ENCODE measurements at places on chromosomes 2 and 18.

- DNase-seq = peak; percentile 12
These were observed 275.7 kb upstream of the FN1 start for GRCh38 chr2:215711471-215712034.

GRCh38 chr2:156456616-156457015 lies 20.4 kb downstream of the GPD2 start:
- DNase-seq = no peak

DNA sequence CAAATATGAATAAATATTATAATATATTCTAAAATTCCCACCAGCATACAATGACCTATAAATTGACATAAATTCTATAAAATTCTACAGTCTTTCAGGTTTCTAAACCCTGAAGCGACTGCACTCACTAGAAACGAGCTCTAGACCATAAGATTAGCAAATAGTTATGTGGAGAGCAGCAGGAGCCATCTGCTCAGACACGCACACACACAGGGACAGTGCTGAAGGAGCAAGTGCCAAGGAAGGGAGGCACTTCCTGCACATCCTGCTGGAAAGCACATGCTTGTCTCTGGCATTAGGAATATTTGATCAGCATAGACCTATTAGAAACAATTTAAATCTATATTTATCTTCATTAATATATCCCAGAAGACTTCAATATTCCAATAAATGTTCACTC lies 713.9 kb upstream of the CDH2 start:
- no peak for DNase-seq

GRCh38 chr2:84894758-84895520 lies 10.5 kb upstream of the TMSB10 start:
- DNase-seq = no peak

GRCh38 chr2:64237266-64237665 lies 93.0 kb upstream of the PELI1 start:
- DNase-seq = no peak

DNA sequence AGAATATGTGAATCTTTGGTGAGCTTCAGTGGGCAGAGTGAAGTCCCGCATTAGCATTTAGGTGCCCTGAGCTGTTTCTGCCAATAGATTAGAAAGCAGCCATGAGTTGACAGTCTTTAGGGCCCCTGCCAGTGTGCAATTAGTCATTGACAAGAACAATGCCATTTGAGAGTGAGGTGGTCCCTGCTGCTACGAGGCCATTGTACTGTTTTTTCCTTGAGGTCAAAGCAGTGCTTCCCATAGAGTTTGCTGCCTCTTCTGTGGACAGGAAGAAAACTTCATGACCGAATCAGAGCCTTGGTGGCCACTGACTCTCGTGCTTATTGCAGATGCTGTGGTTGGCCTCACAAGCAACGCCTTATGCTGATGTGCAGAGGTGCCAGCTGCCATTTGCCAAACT lies 102.7 kb downstream of the SH3BP4 start:
- no peak for DNase-seq

- no peak for DNase-seq
These were observed 15.5 kb upstream of the IHH start for GRCh38 chr2:219076253-219076652.

GRCh38 chr2:237590272-237591140 lies at the start of gene RAB17:
Gene RAB17, minus strand, starts transcription at chr2:237590734. Its CDS starts 4,580 bp downstream, at chr2:237586154.
- peak; percentile 95 for DNase-seq

DNA sequence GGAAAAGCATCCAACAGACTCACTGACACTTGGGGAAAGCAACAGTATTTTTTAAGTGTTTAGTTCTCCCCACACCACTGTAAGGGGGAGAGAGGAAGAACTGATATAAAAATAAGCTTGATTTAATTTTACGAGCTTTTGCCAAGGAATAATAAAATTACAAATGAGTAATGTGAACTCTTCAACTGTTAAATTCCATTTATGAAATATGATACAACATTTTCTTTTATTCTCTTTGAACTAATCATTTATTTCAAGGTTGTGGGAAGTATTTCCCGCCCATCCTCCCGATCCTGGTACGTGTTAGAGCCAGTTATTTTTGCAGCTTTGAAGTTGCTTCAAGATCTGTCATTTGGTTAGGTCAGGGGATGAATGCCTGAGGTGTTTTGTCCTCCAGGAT lies 35.2 kb downstream of the WDPCP start:
- DNase-seq = no peak

DNA sequence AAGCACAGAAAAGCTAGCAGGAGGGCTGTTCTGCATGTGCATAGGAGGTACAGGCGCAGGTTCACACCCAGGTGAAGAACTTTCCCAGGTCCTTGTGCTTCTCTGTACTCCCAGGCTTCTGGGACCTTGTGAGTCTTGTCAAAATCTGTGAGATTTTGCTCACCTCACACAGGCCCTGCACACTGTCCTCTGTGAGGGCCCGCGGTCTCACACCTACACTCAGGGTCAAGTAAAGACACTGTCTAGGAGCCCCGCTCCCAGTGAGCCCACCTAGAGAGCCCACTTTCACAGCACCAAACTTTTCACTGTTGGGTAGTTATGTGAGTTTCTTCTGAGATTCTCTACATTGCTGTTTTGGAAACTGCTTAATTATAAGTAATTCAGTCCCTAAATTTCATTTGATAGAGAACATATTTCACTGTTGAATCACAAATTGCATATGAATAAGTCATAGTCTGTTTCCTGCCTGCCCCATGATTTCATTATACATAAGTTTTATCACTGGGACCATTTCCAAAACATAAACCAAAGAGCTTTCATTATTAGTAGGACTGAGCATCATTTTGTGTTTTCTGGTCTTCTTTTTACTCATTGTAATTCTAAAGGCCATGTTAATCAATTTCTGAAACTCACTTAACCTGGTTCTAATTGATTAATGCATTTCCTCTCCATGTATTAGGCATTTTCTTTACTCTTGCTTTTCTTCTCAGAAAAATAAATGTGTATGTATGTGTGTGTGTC lies 234.2 kb upstream of the SPOPL start:
- DNase-seq = no peak

- no peak for DNase-seq
These were observed 83.8 kb downstream of the DOCK10 start for GRCh38 chr2:224958462-224958857.

DNA sequence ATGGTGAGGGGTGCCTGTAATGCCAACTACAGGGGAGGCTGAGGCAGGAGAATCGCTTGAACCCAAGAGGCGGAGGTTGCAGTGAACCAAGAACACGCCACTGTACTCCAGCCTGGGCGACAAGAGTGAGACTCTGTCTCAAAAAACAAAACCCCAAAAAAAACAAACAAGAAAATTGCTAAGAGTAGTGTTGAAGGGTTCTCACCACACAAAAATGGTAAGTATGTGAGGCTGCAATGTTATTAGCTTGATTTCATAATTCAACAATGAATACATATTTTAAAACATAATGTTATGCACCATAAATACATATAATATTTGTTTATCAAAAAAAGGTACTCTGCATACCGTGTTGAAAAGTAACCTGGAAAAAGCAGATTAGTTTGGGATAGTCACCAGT lies 45.8 kb downstream of the PSMG2 start:
- no peak for DNase-seq

DNA sequence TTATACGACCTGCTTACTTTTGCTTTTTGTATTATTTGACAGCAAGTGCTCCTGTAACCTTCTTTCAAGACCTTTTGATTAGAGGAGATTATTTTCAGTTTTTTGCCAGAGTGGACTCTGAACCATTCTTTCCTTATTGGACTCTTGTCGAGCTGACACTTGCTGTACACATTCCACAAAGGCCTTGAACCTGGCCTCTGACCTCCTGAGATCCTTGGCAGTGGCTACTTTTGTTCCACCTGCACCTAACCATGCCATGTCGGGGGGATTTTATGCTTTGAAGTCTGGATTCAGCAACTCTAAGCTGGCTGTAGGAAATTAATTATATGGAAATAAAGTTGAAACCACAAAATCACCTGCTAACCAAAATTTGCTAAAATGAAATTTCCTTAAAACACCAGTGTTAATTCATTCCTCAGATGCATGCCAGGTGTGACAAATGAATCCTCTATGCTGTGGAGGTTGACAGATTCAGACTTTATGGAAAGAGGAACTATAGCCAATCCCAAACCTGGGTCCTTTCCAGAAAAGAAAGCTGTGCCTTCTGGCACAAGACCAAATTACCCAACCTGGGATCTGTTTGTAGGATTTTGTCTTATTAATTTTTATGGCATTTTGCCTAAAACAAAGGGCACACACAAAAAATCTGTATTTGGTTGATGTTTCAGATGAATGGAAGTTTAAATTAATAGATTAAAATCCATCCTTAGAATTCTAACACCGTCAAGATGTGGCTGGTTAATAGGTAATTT lies 110.4 kb downstream of the CDC42EP3 start:
- no peak for DNase-seq

- DNase-seq = no peak
These were observed 7.3 kb upstream of the CAPN10 start for GRCh38 chr2:240579071-240579762.

DNA sequence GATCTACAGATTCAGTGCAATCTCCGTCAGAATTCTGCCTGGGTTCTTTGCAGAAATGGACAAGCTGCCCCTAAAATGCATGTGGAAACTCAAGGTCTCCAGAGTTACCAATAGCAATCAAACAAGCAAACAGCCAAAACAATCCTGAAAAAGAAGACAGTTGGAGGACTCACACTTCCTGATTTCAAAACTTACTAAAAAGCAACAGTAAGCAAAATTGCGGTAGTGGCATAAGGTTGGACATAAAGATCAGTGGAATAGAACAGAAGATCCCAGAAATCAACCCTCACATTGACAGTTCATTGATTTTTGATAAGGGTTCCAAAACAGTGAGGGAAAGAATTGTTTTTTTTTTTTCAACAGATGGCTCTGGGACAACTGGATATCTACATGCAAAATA lies 59.7 kb downstream of the NPPC start:
- no peak for DNase-seq

GRCh38 chr2:194332799-194333490 lies 1324.1 kb upstream of the SLC39A10 start:
- DNase-seq = no peak

DNA sequence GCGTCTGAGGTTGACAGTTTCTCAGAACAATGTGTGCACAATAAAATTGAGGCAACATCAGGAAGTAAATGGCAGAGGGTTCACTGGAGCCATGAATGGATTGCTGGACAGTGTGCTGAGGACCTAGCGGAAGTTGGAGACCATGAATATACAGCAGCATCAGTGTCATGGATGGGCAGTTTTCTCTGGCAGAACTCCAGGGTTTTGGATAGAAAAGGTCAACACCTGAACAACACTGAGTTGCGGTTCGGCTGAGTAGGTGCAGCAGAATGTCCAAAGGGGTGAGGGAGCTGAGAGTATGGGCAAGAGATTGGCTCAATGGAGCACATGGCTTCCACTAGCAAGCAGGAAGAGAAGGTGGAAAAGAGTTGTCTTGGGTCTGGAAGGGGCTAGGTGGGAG lies 73.7 kb downstream of the DNER start:
- DNase-seq = no peak

DNA sequence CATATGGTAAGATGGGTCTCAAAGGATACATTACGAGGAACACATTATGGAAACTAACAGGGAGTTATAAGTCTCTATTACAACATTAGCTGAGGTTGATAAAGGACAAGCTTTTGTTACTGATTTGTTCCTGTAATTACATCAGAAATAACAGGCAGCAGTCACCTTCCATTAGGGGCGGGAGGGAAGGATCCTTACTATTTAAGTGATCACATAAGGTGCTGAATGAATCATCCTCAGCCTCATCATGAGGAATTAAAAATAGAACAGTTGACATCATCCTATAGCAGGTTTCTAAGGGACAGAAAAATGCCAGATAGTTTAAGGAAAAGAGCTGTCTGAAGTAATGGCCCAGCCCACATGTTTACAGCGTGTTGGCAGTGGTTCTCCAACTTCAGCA lies 86.9 kb upstream of the MGAT5 start:
- no peak for DNase-seq

- no peak for DNase-seq
These were observed 18.3 kb downstream of the RNF138 start for GRCh38 chr18:32110005-32110404.

GRCh38 chr2:239574434-239575156 lies 173.8 kb upstream of the HDAC4 start:
- no peak for DNase-seq

- no peak for DNase-seq
These were observed 312.6 kb downstream of the PTPRM start for GRCh38 chr18:7879717-7880116.

- no peak for DNase-seq
These were observed 301.0 kb upstream of the KLHL29 start for GRCh38 chr2:23083966-23084365.

DNA sequence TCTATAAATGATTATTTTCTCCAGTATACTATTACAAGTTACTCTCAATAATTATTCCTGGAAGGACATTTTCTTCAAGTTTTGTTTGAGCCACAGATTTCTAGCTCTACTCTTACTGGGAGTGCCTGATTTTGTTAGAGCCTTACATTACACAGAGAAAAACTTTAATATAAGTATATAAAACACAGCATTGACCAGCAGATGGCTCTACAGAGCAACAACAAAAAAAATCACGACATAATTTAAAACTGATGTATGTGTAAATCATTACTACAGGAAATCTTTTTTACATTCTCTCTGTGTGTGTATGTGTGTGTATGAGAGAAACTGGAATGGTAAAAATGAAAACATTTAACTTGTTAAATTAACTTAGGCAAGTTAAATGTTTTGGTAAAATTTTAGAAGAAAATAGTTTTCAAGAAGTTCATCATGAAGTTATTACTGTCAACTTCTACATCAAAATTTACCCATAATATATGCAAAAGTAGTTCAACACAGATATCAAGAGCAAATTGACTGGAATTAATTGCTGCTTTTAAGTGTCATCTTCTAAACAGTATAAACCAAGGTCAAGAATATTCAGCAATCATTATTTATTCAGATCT lies 103.3 kb downstream of the MDH1 start:
- DNase-seq = peak; percentile 56

DNA sequence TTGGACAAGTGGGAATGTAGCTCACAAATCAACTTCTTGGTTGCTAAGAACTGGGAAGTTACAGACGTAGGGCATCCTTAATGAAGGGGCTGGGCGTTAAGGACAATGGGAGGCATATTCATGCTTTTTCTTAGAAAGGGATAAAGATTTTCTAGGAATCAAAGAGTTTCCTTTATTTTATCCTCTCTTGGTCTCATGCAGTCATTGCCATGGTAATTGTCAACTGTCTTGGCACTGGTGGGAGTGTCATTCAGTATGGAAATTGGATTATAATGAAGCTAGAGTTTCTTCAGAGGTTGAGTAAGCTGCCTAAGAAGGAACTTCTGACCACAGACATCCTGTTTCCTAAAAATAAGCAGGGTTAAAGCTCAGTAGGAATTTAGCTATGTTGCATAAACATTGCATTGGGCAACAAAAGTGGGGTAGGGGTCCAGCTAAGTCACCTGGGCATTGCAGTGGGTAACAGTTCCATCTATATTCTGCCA lies 114.0 kb downstream of the LYPD6B start:
- DNase-seq = no peak

- DNase-seq = no peak
These were observed 120.7 kb upstream of the LMAN1 start for GRCh38 chr18:59479776-59480175.
